CD4-positive, CD25-positive, alpha-beta regulatory T cell (primary cell): ENCODE measurements at places on chromosomes 5 and 9. TPM values are rescaled to one million over a fixed set of nuclear protein-coding genes. Genes with fewer than 3 reads are reported as not detected.

DNA sequence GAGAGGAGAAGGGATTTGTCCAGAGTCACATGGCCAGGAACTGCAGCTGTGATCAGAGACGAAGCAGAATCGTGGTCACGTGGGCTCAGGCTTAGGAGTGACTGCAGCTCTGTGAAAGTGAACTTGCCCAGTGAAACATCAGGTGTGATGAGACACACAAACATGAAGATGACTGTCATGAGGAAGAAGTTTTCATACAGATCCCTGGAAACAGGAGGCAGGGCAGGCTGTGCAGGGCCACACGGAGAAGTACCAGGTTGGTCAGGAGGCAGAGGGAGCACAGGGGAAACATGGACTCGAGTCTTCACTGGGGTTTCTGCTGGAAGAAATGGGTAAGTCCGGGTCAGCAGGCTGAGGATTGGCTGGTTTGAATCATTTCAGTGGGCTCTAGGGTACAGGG lies 64.1 kb downstream of the BARX1 start:
- no peak for DNase-seq

- DNase-seq: no peak
These were observed 520.0 kb downstream of the SPOCK1 start for GRCh38 chr5:136979131-136979530.

DNA sequence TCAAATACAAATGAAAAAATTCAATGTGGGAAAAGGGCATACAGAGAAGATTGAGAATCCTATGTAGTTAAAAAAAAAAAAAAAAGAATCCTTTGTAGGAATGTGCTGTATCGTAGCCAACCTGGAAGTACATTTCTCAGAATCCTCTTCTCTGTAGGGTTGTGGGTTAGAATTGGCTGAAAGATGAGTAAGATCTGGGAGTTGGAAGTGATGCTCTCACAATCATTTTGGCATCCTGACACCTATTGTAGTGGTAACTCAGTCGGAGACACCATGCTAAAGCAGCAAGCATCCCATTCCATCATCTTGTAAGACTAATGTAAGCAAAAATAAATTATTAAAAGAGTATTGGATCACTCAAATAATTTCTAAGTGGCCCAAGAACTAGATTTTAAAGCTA lies 30.6 kb downstream of the MRPL22 start:
- no peak for DNase-seq

- no peak for DNase-seq
These were observed 43.8 kb downstream of the PRKACG start for GRCh38 chr9:68970151-68970550.

DNA sequence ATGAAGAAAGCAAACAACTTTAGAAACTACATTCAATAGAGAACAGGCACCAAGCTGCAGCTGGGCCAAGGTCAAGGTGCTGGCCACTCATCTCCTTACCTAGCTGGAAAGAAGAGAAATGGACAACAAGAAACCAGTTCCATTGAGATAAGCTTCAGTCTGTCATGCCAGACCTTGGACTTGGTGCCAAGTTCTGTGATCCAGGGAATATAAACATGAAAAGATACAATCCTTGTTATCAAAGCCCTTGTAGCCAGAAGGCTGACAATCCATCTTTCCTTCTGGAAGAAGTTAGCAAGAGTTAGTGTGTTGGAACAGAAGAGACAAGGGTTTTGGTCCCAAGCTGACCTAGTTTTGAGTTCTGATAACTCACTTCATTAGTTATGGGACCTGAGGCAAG lies 227.5 kb downstream of the ACTL7B start:
- DNase-seq: no peak

DNA sequence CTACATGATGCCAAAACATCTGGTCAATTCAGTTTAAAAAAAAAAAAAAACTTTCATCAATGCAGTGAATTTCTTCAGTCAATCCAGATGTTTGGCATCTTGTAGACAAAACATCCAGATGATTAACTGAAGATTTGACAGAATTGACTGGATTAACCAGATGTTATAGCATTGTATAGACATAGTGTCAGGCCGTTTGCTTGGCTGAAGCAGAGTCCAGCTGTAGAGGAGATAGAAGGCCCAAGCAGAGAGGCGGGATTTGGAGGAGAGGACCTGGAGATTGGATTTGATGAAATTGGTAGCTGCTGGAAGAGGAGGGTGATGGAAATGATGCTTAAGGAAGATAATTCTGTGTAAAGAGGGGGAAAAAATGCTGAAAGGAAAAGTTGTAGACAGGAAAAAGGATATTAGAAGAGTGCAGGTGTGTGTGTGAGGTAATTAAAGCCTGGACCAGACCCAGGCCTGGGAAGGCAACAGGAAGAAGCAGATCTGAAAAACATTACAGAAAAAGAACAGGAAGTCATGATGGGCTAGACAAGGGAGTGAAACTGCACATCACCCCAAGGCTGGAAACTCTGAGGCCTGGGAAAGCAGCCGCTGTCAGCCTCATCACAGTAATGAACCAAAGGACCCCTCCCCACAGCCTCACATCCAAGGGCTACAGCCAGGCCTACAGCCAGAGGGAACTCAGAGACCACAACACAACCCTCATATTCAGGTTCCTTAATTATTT lies 258.3 kb downstream of the CWC27 start:
- DNase-seq: peak; percentile 17

DNA sequence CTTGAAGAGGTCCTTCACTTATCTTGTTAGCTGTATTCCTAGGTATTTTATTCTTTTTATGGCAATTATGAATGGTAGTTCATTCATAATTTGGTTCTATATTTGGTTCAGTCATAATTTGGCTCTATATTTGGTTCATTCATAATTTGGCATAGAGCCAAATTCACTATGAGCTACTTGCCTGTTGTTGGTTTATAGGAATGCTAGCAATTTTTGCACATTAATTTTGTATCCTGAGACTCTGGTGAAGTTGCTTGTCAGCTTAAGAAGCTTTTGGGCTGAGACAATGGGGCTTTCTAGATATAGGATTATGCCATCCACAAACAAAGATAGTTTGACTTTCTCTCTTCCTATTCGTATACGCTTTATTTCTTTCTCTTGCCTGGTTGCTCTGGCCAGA lies 142.2 kb downstream of the PLCXD3 start:
- DNase-seq: no peak

DNA sequence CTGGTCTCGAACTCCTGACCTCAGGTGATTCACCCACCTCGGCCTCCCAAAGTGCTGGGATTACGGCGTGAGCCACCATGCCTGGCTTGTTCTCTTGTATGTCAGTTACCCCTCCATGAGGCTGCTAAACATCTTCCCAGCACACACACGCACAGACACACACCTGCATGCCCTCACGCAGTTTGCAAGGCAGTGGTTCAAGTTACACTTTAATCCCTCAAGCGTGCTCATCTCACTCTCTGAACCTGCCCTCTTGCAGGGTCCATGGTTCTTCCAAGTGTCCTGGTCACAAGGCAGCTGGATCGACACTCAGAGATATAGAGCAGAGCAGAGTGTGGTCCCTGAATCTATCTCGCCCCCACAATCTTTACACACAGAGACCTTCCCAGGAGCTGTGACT lies 34.1 kb upstream of the RUFY1 start:
- no peak for DNase-seq

DNA sequence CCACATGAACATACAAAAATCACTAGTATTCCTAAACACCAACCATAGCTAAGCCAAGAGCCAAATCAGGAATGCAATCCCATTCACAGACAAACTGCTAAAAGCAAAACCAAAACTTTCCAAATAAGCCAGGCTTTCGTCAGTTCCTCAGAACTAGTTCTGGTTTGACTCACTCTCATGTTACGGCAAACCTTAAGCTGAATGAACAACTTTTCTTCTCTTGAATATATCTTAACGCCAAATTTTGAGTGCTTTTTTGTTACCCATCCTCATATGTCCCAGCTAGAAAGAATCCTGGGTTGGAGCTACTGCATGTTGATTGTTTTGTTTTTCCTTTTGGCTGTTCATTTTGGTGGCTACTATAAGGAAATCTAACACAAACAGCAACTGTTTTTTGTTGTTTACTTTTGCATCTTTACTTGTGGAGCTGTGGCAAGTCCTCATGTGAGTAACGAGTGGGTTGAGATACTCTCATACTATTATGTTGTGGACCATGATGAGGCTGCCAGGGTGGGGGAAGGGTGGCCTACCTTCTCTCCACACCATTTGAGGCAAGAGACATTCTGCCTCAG lies at the start of gene PDCD1LG2:
Gene PDCD1LG2 (plus strand): TSS at position 172 of the 572 bp plus-strand sequence. CDS start 12,016 bp downstream, outside the sequence.
- no peak for DNase-seq

DNA sequence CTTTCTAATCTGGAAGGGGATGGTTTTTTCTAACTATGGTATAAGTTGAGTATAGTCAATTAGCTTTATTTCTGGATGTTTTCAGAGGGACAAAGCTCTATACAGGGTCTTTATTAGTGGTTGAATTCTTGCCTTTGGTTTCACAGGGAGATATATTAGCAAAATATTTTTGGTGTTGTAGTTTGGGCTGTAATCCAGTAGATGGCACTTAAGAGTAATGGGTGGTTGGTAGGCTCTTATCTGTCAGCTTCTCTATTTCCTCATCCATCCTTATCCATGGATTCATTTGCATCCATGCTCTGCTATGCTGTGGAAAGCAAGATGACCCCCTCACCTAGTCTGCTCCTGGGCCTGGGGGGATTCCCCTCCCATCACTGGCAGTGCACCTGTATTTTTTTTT lies 363.6 kb upstream of the CYLC2 start:
- DNase-seq: peak; percentile 0

GRCh38 chr5:142900927-142901326 lies 130.8 kb downstream of the ARHGAP26 start:
- DNase-seq: no peak

DNA sequence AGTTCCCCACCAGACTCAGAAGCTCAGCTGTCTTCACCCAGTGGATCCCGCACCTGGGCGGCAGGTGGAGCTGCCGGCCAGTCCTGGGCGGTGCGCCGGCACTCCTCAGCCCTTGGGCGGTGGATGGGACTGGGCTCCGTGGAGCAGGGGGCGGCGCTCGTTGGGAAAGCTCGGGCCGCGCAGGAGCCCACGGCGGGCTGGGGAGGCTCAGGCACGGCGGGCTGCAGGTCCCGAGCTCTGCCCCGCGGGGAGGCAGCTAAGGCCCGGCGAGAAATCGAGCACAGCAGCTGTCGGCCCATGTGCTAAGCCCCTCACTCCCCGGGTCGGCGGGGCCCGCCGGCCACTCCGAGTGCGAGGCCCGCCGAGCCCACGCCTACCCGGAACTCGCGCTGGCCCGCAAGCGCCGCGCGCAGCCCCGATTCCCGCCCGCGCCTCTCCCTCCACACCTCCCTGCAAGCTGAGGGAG lies 560.0 kb downstream of the BRINP1 start:
- no peak for DNase-seq

DNA sequence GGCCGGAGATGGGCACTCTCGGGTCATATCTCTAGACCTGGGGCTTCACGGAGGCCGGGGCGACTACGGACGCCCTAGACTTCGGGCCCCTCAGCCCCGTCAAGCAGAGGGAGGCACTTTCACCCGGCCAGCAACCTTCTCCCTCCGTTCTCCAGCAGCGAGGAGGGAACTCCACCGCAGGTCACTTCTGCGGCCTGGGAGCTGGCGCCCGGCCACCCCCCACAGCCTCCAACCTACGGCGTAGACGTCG lies 201 bp downstream of the DOLK start:
- DNase-seq: no peak

Gene PCDHGA2
- not detected for total RNA-seq

Gene TAF11L5
- total RNA-seq: not detected

Gene FOXD1
- total RNA-seq: not detected

Gene WNT8A
- not detected for total RNA-seq

Gene MEIKIN
- total RNA-seq: not detected

Gene ADRA1B
- not detected for total RNA-seq

Gene CIZ1
- 128 TPM for total RNA-seq
